SIG-M5 (cell line): ENCODE measurements at places on chromosomes 1 and 21.

- DNase-seq = no peak
Measured at GRCh38 chr1:9273177-9273576, 19.5 kb upstream of the SPSB1 start.

DNA sequence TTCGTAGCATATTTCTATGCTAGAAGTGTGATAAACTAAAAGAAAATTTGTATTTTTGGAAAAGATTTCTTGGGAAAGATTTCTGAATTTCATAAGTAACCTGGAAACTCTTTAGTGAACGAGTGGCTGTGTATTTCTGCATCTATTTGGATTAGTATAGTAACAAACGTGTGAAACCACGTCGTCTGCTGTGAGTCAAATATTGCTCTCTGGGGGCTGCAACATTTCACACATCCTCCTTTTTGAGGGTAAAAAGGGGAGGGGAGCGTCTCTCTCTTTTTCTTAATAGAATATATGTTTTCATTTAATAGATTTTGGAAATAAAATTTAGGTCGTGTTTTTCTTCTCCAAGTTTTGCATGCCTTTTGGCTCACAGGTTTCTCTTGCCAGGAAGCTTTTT lies 44.8 kb downstream of the LHX9 start:
- DNase-seq = no peak

DNA sequence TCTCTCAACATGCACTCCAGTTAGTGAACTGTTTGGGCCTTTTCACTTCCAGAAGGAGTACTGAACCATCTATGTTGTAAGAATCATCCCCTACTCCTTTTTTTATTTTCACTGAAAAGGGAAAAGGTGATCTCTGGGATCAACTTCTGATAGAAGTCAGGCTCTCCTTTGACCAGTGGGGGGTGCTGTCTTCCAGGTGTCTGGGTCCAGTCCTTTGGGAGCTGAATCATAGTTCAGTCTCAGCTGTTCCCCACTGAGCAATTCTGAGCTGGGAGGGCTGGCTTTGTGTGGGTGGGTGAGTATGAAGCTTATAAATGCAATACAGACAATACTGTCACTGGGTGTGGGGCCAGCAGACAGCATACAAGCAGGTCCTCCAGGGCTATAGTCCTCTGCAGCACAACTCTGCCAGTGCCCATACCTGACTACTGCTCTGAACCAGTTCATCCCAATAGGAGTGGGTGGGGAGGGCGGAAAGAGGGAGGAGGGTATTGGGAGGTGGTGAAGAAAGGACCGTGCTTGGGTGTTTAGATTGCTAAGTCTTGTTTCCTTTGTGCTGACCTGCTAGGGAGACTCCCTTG lies 12.5 kb upstream of the SARS1 start:
- no peak for DNase-seq

DNA sequence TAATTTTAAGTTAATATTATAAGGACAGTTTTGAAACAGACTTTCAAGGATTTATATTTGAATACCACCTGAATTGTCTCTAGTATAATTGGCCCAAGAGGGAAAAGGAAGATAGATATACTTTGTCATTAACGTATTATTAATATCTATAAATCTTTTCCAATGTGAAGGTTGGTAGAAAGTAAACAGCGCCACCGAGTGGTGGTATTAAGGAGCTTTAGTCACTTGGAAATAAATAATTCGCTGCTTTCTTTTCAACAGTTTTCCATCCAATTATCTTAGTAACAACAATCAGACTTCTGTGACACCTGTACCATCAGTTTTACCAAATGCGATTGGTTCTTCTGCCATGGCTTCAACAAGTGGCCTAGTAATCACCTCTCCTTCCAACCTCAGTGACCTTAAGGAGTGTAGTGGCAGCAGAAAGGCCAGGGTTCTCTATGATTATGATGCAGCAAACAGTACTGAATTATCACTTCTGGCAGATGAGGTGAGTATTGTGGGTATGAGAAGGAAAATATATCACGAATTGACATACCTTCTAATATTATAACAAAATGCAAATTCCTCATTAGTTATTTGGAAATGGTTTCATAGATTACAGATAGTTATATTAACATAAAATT lies 37.7 kb downstream of the SH3GLB1 start:
- no peak for DNase-seq

DNA sequence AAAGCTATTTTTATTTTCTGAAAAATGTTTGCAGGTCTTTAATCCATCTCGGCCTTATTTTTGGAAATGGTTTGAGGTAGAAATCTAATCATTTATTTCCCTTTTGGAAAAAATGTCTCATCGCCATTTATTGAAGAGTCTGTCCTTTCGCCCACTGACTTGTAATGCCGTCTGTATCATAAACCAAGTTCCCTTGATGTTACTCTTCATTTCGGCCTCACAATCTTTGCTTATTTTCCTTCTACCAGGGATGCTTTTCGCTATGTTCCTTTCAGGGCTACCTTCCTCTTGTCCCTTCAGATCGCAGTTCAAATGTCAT lies 422 bp upstream of the RLF start:
- no peak for DNase-seq

- no peak for DNase-seq
Measured at GRCh38 chr1:54927472-54928240, 40.7 kb upstream of the DHCR24 start.

- DNase-seq = no peak
Measured at GRCh38 chr1:111585447-111586086, 34.0 kb upstream of the RAP1A start.

DNA sequence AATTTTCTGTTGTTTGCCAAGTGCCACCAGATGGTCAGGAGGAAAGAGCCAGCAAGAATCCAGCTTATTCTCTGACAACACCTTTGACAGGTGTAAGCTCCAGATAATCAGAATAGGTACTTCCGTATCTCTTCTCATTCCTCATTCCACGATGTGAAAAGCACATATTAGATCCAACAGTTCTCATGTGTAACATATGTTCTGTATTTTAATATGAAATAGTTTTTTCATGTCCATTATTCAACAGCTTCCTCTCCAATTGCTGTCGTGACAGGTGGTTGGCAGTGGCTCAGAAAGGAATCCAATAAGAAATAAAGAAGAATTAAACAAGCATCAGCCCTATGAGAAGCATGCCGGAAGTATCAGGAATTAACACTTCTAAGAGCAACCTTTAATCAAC lies 1624.7 kb downstream of the MRPL39 start:
- no peak for DNase-seq

DNA sequence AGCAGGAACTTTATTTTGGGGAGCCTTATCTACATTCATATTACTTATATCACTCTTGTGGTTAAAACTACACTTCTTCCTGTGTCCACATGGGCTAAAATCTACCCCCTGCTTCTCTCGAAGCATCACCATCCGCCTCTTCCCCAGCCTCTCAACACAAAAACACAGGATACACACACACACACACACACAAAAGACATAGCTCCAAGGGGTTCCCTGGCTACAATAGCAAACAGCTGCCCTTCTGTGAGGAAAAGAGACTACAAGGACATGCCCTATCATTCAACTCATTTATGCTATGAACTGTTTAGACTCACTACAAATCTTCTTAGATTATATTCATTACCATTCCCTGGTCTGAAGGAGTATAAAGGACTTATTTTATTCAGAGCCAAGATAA lies 155.0 kb downstream of the PIGK start:
- no peak for DNase-seq

DNA sequence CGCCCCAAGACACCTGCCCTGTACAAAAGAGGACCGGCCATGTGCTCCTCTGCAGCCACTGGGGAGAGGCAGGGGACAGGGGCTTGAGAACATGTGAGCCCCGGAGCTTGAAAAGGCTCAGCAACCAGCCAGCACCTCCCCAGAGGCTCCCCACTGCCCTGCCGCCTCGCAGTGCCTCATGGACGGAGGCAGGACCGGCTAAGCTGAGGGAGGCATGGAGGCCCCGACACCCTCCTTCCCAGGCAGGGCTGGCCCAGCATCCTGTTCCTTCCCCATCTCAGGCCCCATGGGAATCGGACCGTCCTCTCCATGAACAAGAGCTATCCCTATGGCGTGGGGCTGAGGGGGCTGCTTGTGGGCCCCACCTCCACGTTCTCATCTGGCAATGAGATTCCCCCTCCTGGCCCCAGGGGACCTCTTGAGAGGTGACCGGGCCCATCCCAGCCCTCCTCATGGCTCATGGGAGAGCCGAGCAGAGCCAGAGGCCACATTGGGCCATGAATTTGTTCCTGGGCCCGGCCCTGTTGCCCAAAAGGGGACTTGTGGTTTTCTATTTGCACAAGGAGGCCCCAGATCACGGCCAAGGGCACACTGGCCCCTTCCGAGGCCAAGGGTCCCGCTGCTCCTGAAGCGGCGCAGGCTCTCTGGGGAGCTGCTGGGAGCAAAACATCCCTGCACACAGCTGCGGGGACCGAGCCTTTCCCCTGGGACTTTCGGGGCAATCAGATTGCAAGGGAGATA lies 65.2 kb upstream of the ARHGEF16 start:
- no peak for DNase-seq

GRCh38 chr21:29585462-29585861 lies 286.7 kb downstream of the BACH1 start:
- DNase-seq = no peak

DNA sequence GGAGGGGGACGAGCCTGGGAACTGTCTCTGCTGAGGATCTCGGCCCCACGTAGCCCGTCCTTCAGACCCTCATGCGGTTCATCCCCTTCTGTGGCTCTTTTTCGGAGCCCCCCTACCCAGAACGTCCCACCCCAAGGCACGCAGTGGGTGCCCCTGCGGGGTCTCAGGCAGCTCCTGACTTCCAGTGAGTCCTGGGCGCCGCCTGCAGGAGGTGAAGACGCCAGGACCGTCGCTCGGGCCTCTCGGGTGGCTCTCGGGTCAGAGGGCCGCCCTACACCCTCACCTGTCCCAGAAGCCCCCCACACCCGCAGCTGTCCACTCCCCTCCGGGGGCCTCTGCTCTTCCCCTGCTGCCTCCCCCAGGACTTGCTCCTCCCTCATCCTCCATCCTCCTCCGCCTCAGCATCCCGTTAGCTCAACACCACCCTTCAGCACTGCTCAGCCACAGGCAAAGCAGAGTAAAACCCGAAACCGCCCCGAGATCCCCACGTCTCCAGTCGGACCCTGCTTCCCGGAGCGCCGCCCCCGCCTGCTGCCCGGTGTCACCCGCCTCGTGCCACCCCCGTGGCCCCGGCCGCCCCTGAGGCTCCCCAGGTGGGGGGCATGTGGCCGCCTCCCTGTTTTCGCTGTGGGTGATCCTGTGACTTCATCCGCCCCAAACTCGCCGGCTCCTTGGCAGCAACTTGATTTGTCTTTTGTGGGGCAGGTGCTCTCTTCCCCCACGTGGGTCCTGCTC lies 13.3 kb upstream of the POFUT2 start:
- DNase-seq = no peak

DNA sequence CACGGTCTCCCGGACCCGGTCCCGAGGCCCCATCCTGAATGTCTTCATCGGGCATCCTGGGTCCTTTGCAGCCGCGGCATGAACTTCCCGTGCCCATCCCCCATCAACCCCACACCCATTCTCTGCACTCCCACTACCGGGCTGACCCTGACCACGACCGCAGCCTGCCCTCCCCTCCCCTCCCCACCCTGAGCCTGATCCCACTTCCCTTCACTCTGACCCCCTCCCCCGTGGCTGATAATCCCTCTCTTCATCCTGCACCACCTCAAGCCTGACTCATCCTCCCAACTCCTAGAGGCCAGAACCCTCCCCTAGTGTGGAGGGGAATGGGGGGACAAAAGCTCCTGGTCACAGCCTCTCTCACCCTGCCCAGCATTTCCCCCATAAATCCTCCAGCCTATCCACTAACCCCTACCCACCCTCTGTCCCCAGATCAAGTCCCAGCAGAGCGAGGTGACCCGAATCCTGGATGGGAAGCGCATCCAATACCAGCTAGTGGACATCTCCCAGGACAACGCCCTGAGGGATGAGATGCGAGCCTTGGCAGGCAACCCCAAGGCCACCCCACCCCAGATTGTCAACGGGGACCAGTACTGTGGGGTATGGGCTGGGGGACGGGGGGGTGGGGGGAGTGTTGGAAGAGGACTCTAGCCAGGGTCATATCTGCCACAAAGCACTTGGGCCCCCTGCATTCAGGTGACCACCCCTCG lies 602 bp downstream of the SH3BGRL3 start:
- DNase-seq = no peak

GRCh38 chr21:36847189-36847588 lies 119.3 kb downstream of the HLCS start:
- no peak for DNase-seq

- no peak for DNase-seq
Measured at GRCh38 chr1:245153552-245154428, 995 bp upstream of the KIF26B start.

DNA sequence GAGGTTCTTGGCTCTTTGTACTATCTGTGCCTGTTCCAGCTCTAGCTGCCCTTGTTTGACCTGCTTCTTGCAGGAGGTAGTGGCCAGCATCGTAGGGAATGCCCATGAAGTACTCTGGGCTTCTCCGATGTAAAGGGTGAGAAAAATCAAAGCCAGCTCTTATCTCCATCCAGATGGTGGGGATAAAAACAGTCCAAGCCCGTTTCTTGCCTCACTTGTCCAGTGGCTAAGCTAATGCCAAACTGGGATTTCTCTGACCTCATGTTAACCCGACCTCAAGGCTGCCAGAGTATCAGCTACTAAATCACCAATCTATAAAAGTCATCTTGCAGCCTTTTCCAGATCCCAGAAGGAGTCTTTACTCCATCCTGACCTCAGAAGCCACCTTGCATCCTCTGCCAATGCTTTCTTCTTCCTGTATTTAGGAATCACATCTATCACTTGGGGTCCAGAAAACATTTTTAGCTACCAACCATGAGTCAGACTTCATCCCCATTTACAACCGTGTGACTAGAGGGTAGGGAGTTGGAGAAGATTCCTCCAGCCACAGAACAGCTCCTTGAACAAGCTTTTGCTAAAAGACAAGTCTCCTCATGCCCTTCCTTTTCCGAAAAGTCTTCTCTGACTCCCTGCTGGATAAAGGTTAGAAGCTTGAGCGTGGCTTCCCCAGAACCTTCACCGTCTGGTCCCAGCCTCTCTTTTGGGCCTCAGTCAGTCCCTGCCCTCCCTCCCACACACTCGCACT lies 35.9 kb downstream of the KCNC4 start:
- DNase-seq = no peak

- DNase-seq = no peak
Measured at GRCh38 chr1:88484881-88485280, 199.2 kb upstream of the PKN2 start.

DNA sequence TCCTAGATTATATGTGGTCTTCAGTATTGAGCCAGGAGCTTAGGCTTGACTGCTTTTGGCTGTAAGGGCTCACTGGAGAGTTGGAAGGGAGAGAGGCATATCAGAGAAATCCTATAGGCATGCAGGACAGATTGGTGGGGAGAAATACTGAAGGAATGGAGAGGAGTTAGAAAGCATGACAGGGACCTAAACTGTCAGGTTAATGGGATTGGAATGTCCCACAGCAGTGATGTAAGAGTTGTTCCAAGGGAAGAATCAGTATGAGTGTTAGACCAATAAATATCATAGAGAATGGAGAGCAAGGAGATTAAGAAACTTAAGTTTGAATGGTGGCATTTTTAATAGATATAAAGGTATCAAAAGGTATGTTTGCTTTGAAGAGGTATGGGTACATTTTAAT lies 39.7 kb downstream of the SLC35A3 start:
- DNase-seq = no peak
